Adipocyte (in vitro differentiated cells): ENCODE measurements at places on chromosomes 2 and 18.
A peak's percentile ranks its signal among the peaks of the same experiment; 100 is the strongest.

- peak; percentile 55 for DNase-seq
These were observed 10.0 kb upstream of the GCA start for GRCh38 chr2:162333968-162334367.

- no peak for DNase-seq
These were observed 14.8 kb upstream of the CNDP1 start for GRCh38 chr18:74519320-74520095.

GRCh38 chr2:201127152-201127511 lies 11.2 kb downstream of the CFLAR start:
- DNase-seq: no peak

DNA sequence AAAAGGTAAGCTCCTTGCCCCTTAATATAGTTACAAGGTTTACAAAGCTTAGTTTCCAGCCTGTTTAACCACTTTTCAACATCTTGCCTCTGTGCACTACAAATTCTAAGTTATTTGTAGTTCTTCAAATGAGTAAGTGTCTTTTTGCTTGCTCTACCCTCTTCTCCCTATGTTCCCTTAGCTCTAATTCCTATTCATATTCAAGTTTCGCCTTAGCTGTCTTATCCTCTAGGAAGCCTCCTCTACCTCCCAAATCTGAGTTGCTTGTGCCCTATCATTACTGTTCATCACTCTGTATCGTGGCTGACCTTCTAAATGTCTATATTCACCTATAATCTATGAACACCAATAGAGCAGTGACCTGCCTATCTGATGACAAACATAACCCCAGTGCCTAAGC lies 25.3 kb downstream of the NRXN1 start:
- DNase-seq: no peak

- DNase-seq: no peak
These were observed 285.9 kb downstream of the FBXO15 start for GRCh38 chr18:73861771-73862170.

DNA sequence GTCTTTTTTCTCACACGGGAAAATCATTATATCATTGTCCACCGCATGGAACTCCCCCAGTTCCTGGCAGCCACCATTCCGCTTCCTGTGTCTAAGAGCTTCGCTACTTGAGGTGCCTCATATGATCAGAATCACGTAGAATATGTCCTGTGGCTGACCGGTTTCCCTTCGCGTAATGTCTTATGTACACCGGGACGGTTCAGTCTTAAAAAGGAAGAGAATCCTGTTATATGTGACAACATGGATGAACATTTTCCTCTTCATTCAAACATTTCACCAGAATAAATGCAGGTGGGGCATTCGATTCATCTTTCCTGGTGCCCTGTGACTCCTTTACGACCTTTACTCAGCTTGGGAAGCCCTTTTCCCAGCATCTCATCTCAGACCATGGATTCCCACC lies 131.7 kb upstream of the TWIST2 start:
- no peak for DNase-seq

- no peak for DNase-seq
These were observed 463.3 kb downstream of the IRS1 start for GRCh38 chr2:226336283-226336682.

DNA sequence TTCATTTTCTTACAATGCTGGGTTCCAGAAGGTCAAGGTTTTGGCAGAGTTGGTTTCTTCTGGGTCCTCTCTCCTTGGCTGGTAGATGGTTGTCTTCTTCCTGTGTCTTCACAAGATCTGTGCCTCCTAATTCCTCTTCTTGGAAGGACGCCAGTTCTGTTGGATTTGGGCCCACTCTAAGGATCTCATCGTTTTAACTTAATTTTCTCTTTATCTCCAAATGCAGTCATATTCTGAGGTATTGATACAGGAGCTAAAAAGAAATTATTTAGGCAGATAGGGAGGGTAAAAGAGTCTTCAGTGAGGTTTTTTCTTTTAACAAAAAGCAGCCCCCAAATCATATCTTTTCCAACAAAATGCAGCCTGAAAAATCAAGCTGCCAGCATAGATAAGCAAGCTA lies 998.4 kb downstream of the SOCS6 start:
- no peak for DNase-seq

DNA sequence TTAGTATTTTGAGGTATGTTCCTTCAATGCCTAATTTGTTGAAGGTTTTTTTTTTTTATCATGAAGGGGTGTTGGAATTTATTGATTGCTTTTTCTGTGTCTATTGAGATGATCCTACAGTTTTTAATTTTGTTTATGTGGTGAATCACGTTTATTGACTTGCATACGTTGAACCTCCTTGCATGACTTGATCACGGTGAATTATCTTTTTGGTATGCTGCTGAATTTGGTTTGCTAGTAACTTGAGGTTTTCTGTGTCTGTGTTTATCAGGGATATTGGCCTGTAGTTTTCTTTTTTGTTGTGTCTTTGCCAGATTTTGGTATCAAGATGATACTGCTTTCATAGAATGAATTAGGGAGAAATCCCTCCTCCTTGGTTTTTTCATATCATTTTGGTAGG lies 23.9 kb downstream of the CLIP4 start:
- no peak for DNase-seq

- DNase-seq: peak; percentile 84
These were observed 584 bp upstream of the DNER start for GRCh38 chr2:229714736-229715541.

- DNase-seq: peak; percentile 74
These were observed 181.8 kb upstream of the ARL4C start for GRCh38 chr2:234678711-234679110.

DNA sequence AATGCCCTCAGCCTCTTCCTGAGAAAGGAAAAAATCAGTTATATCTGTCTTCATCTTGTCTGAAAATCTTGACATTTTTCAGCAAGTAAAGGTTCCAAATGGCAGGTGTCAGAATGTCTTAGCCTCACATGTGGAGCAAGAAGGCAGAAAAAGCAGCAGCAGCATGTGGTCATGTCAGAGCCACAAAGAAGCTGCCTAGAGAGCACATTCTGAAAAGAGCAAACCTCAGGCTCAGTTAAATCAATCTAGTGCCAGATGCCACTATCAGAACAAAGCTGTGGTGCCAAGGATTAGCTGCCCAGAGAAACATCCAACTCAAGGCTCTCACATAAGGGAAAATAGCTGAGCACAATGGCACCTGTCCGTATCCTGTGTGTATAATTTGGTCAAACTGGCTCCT lies 105.9 kb downstream of the SRBD1 start:
- DNase-seq: no peak
